ENCODE measurements at places on chromosomes 7 and 10. TPM values are rescaled to one million over a fixed set of nuclear protein-coding genes. Genes with fewer than 3 reads are reported as not detected.
A peak's percentile ranks its signal among the peaks of the same experiment; 100 is the strongest.

- H3K27ac ChIP-seq = no peak overlapping the region
- peak; percentile 91 for DNase-seq
- no peak overlapping the region for H3K4me3 ChIP-seq
- no peaks in the 10 kb centered on the region for H3K4me1 ChIP-seq
- no peaks in the 10 kb centered on the region for H3K36me3 ChIP-seq
Measured at GRCh38 chr7:149799397-149800168, 26.2 kb upstream of the ZNF467 start.

DNA sequence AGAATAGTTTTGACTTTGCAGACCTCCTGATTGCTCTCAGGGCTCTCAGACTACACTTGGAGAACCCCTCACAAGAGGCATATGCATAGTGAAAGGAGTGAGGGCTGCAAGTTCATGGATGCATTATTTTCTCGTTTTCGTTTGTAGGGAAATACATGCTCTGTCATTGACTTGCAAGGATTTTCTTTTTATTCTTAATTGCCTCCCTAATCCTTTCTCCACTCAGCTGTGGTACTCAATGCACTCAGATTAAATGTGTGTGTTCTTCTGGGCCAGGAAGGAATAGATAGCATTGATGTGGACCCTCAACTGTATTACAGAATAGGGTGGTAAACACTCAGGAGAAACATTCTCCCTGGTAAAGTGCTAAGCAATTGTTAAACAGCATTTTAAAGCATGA lies 188.7 kb downstream of the CACNB2 start:
- DNase-seq = no peak
- H3K36me3 ChIP-seq = no peaks in the 10 kb centered on the region
- H3K27me3 ChIP-seq = no peaks in the 10 kb centered on the region

- no peak overlapping the region for H3K4me3 ChIP-seq
- DNase-seq = no peak
- no peaks in the 10 kb centered on the region for H3K4me1 ChIP-seq
Measured at GRCh38 chr7:130294314-130294713, 1.4 kb downstream of the CPA4 start.

GRCh38 chr10:30705625-30706149 lies 76.1 kb upstream of the LYZL2 start:
- H3K27ac ChIP-seq = no peak overlapping the region
- DNase-seq = no peak
- H3K36me3 ChIP-seq = no peaks in the 10 kb centered on the region
- no peaks in the 10 kb centered on the region for H3K27me3 ChIP-seq

DNA sequence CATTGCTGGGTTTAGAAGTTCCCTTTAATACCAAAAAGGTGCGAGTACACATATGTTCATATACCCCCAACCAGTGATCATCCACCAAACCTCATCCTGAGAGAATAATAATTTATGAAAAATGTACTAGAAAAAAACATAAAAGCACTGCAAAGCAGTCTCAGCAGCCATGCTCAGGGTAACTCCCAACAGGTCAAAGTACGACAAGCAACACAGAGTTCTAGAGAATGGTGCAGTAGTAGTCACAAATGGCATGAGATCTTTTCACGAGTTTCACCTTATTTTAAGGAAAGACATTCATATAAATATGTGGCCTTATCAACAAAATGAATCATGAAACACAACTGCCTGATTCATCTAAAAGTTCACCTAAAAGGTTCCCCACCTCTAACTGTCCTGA lies 338.5 kb downstream of the PARD3 start:
- peaks cover 2% of the 10 kb centered on the region for H3K4me1 ChIP-seq
- H3K27me3 ChIP-seq = no peaks in the 10 kb centered on the region
- H3K36me3 ChIP-seq = peaks cover 5% of the 10 kb centered on the region
- no peak overlapping the region for H3K4me3 ChIP-seq
- H3K27ac ChIP-seq = no peak overlapping the region

- H3K27me3 ChIP-seq = no peaks in the 10 kb centered on the region
- H3K4me1 ChIP-seq = no peaks in the 10 kb centered on the region
- H3K27ac ChIP-seq = no peak overlapping the region
- no peak for DNase-seq
Measured at GRCh38 chr10:102564209-102564834, 60.5 kb downstream of the SUFU start.

- peaks cover 28% of the 10 kb centered on the region for H3K27me3 ChIP-seq
- H3K27ac ChIP-seq = no peak overlapping the region
- H3K36me3 ChIP-seq = no peaks in the 10 kb centered on the region
- peaks cover 6% of the 10 kb centered on the region for H3K4me1 ChIP-seq
- no peak overlapping the region for H3K4me3 ChIP-seq
- no peak for DNase-seq
Measured at GRCh38 chr7:91537260-91538152, 273.3 kb downstream of the FZD1 start.

DNA sequence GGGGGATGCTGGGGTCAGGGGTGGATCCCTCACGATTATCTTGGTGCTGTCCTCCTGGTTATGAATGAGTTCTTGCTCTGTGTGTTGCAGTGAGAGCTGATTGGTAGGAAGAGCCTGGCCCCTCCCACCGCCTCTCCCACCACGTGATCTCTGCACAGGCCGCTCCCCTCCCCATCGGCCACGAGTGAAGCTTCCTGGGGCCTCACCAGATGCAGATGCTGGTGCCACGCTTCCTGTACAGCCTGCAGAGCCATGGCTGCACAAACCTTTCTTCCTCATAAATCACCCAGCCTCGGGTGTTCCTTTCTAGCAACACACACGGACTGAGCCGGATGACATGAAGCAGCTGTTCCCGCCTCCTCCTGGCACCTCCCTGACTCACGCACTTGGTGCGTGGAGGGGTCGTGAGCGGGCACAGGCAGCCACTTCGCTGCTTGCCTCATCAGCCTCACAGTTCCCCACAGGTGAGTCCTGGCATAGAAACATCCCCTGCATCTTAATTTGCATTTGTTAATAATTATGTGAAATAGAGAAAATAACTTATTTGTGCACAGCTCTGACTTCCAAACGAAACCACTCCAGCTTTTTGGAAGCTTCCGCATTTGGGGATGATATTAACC lies 210.8 kb downstream of the ADARB2 start:
- peaks cover 2% of the 10 kb centered on the region for H3K4me1 ChIP-seq
- no peak for DNase-seq
- H3K4me3 ChIP-seq = no peak overlapping the region
- H3K27ac ChIP-seq = no peak overlapping the region

GRCh38 chr10:30070001-30070685 lies 10.8 kb upstream of the JCAD start:
- H3K27me3 ChIP-seq = peaks cover 31% of the 10 kb centered on the region
- H3K36me3 ChIP-seq = no peaks in the 10 kb centered on the region
- no peak for DNase-seq
- peaks cover 10% of the 10 kb centered on the region for H3K4me1 ChIP-seq
- no peak overlapping the region for H3K4me3 ChIP-seq

- DNase-seq = no peak
- H3K36me3 ChIP-seq = no peaks in the 10 kb centered on the region
- no peaks in the 10 kb centered on the region for H3K27me3 ChIP-seq
- peaks cover 8% of the 10 kb centered on the region for H3K4me1 ChIP-seq
Measured at GRCh38 chr7:84999450-84999849, 187.4 kb downstream of the SEMA3D start.

DNA sequence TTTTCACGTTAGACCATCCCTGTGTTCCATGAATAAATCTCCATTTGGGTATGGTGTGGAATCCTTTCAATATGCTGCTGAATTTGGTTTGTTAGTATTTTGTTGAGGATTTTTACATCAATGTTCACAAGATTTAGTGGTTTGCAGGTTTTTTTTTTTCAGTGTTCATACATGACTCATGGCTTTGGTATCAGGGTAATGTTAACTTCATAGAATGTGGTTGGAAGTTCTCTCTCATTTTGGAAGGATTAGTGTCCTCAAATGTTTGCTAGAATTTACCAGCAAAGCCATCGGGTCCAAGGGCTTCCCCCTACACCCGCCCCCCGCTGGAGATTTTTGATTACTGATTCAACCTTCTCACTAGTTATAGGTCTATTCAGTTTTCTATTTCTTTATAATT lies 398.0 kb downstream of the NXPH1 start:
- no peaks in the 10 kb centered on the region for H3K4me1 ChIP-seq
- no peak overlapping the region for H3K27ac ChIP-seq
- H3K4me3 ChIP-seq = no peak overlapping the region
- DNase-seq = no peak
- H3K27me3 ChIP-seq = no peaks in the 10 kb centered on the region
- H3K36me3 ChIP-seq = no peaks in the 10 kb centered on the region

- H3K36me3 ChIP-seq = no peaks in the 10 kb centered on the region
- H3K27me3 ChIP-seq = no peaks in the 10 kb centered on the region
- H3K4me1 ChIP-seq = peaks cover 5% of the 10 kb centered on the region
- no peak overlapping the region for H3K27ac ChIP-seq
- H3K4me3 ChIP-seq = no peak overlapping the region
Measured at GRCh38 chr7:162632-163297, 29.6 kb upstream of the FAM20C start.

CSGALNACT2 gene
- 7.4 TPM for total RNA-seq

DNA sequence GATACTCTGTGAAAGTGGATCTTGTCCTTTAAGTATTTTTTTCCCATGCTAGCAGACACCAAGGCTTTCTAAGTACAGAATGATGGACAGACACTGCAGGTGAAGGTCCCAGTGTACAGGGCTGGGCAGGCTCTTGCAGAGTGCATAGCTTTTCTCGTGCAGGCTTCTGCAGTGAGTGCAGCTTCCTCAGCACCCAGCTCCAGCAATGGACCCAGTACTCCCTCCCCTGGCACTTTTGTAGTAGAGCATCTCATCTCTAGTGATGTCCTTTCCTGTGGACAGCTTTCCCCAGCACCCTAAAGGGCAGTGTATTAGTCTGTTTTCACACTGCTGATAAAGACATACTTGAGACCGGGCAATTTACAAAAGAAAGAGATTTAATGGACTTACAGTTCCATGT lies 104.3 kb downstream of the CUL2 start:
- no peak overlapping the region for H3K4me3 ChIP-seq
- H3K27me3 ChIP-seq = no peaks in the 10 kb centered on the region
- H3K27ac ChIP-seq = no peak overlapping the region
- no peaks in the 10 kb centered on the region for H3K36me3 ChIP-seq

MOSPD3 gene
- 25.5 TPM for total RNA-seq

IGF2BP3 gene
- 112 TPM for total RNA-seq

SYT15 gene
- 1.8 TPM for total RNA-seq

DNA sequence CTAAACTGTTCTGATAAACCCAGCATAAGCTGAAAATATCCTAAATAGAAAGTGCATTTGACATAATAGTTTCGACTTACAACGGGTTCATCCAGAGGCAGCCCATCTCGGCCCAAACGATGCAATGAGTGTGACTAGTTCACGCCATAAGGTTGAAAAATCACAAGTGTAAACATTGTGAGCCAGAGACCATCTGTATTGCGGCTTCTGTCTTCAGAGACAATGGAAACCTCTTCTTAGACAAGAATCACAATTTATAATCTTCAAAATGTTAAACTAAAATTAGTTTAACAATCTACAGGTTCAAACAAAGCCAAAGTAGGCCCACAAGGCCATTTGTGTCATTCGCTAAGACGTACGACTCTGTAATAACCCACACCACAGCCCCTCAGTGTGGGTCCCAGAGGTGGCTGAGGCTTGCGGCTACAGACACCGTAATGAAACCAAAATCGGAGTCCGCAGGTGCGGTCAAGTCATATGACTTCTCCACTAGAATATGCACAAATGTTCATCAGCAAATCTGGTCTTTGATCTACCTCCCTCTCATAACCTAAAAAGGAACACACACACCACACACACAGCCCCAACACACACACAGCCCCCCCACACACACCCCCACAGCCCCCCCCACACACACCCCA lies 81.8 kb downstream of the DIP2C start:
- DNase-seq = no peak
- H3K36me3 ChIP-seq = no peaks in the 10 kb centered on the region
- H3K4me1 ChIP-seq = no peaks in the 10 kb centered on the region
- H3K27me3 ChIP-seq = no peaks in the 10 kb centered on the region

JCAD gene
- total RNA-seq = 40.9 TPM

AKAP9 gene
- total RNA-seq = 57.0 TPM

GRCh38 chr7:67512481-67512880 lies 515.8 kb downstream of the TYW1 start:
- no peaks in the 10 kb centered on the region for H3K36me3 ChIP-seq
- peaks cover 4% of the 10 kb centered on the region for H3K4me1 ChIP-seq
- peak; percentile 79 for DNase-seq
- peak overlapping the region; percentile 58 for H3K4me3 ChIP-seq
- no peak overlapping the region for H3K27ac ChIP-seq

CCNJ gene
- total RNA-seq = 25.1 TPM

DNA sequence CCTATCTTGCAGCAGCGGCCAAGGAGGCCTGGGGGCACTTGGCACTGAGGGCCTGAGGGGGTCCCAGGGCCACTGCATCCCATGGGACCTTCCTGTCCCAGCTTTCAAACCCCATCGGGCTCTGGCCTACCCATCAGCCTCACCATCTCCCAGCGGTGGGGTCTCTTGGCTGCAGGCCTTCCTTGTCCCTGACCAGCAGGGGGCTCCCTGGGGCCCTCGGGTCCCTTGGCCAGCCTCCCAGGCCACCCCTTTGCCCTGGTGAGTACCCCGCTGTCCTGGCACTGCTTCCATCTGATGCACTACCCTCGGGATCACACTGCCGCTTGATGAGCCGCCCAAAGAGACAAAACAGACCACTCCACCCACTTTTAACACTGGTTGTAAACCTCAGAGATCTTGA lies 43.5 kb downstream of the YKT6 start:
- H3K36me3 ChIP-seq = no peaks in the 10 kb centered on the region
- H3K4me1 ChIP-seq = peaks cover 5% of the 10 kb centered on the region
- no peaks in the 10 kb centered on the region for H3K27me3 ChIP-seq
- no peak overlapping the region for H3K4me3 ChIP-seq

GRCh38 chr7:148374396-148375259 lies 215.9 kb upstream of the C7orf33 start:
- no peaks in the 10 kb centered on the region for H3K27me3 ChIP-seq
- H3K4me3 ChIP-seq = no peak overlapping the region
- no peaks in the 10 kb centered on the region for H3K4me1 ChIP-seq
- H3K27ac ChIP-seq = no peak overlapping the region
- DNase-seq = peak; percentile 12

- H3K4me3 ChIP-seq = no peak overlapping the region
- no peak overlapping the region for H3K27ac ChIP-seq
- DNase-seq = no peak
- H3K27me3 ChIP-seq = peaks cover 22% of the 10 kb centered on the region
- H3K4me1 ChIP-seq = no peaks in the 10 kb centered on the region
- no peaks in the 10 kb centered on the region for H3K36me3 ChIP-seq
Measured at GRCh38 chr7:21999896-22000295, 54.2 kb upstream of the CDCA7L start.

Data from endodermal cell (in vitro differentiated cells).